ENCODE measurements at places on chromosomes 1 and 21.

DNA sequence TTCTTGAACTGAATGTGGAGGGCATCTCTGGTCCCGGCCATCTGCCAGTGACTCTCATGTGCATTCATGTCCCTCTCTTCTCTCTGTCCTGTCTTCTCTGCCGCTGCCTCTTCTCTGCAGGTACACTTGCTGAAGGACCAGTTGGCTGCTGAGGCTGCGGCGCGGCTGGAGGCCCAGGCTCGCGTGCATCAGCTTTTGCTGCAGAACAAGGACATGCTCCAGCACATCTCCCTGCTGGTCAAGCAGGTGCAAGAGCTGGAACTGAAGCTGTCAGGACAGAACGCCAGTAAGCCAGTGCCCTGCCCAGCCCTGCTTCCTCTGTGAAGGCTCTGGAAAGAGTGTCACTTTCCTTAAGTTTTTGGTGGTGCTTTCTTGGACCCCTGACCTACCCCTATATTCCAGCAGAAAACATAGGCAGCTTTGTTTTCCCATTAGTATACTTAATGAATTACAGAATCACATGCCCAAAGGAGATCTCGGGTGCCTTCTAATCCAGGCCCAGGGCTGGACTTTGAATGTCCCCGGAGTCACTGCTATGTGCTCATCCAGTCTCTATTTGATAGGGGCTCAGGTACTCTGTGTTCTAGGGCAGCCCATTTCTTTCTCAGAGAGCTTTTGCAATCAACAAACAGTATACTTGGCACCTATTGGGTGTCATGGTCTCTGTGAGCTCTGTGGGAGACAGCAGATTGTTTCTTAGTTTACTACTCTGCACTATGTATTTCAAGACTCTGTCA is 11.2 kb downstream of the SPATA46 start:
- DNase-seq = no peak

DNA sequence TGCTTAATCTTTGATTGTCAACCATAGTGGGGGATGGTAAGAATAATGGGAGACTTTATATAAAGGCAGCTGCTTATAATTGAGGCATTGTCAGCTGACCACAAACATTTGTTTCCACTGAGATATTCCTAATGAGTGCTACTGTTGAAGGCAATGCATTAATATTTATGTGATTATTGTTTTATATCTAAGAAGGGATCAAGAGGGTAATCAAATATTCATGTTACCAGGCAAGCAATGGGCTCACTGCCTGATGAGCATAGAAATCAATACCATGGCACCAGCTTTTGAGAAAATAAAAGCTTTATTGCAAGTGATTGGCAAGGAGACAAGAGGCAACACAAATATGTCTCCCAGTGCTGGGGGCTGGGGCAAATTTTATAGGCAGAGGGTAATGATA is 706.7 kb upstream of the ADAMTS5 start:
- no peak for DNase-seq

GRCh38 chr1:17207046-17207445 is 2.1 kb downstream of the PADI1 start:
- DNase-seq = no peak

DNA sequence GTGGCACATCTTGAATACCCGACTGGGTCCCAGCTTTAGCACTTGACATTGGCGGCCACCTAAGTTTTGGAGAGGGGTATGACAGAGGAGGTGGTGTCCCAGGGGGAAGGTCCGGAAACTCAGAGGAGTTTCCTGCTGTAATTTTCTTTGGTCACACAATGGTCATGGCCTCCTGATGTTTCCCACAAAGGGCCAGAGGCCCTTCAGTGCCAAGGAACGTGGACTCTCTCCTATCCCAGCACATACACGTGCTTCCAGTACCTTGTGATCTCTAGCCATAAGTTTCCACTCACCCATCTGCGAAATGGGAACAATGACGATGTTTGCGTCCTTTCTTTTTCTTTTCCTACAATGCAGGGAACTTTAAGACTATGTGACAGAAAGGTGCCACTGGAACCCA is 13.2 kb downstream of the CAPN2 start:
- no peak for DNase-seq

DNA sequence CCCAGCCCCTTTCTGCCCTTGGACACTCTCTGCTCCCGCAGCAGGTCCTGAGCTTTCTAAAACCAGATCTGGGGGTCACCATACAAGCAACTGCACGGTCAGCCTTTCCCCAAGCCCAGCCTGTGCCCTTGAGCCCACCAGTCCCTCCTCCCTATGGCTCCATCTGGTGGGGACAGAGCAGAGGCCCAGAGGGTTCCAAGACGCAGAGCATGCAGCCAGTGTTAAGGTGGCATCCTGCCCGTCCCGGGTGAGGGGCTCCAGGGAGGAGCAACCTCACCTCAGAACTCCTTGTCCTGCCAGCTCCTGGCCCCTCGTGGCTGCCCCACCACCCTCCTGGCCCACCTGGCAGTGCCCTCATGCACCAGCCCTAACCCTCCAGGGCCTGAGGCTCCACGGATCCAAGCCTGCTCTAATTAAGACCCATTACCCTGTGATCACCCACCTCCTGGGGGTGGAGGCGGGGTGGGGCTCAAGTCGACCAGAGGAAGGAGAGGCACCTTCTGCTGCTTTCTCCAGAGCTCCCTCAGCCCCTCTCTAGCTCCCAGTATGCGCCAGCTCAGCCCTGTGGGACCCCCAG is 8.5 kb downstream of the CHD5 start:
- no peak for DNase-seq

DNA sequence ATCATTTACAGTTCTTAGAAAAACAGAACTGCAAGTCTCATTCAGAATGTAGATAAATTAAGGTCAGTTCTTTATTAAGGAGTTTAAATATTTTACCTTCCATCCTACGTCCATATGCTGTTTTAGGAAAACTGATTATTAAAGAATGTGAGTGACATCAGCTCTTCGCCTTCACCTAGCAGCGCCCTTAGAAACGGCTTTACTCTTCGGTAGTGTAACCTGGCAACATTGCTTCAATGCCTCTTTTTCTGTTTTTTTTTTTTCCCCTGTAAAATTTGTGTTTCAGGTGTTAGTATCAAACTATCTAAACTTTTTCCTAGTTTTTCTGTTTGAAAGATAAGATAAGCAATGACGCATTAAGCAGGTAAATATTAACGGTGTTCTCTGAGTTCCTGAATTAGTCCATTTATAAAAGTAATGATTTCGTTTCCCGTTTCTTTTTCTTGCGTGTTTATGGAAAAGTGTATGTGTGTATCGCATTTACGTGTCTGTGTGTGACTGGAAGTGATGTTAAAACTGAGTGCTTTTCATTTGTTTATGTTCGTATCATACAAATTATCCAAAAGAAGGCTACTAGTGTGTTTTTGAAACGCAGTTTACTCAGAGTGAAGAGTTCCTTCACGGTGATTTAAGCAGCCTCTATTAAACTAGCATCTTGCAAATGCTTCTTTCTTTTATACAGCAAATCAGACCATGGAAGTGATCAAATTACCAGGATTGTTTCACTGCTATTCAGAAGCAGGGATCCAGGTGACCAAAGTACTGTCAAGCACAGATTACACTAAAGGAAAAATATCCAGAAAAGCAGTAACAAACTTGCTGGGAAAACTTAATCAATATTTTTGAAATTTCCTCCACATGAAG is 139.0 kb downstream of the SDCCAG8 start:
- DNase-seq = no peak
